Cardiac muscle cell (in vitro differentiated cells and primary cell): ENCODE measurements at places on chromosomes 2 and 18.

DNA sequence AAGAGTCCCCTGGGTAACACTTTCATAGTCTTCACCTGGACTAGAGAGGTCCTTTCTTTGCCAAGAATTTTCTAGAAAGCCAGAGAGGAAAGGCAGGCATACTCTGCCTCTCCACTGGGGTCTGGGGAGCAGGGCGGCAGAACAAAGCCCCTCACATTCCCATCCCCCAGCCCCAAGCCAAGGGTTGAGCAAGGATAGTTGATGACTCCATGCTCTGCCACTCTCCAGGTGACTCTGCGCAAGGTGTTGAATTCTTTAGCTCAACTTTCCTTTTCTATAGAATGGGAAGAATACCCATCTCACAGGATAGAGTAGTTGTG is 2.9 kb upstream of the GDF7 start:
- DNase-seq = no peak

- no peak for DNase-seq
These were observed 407.6 kb upstream of the HS6ST1 start for GRCh38 chr2:128726236-128726635.

- DNase-seq = no peak
These were observed 574.1 kb upstream of the ID2 start for GRCh38 chr2:8107621-8108378.

DNA sequence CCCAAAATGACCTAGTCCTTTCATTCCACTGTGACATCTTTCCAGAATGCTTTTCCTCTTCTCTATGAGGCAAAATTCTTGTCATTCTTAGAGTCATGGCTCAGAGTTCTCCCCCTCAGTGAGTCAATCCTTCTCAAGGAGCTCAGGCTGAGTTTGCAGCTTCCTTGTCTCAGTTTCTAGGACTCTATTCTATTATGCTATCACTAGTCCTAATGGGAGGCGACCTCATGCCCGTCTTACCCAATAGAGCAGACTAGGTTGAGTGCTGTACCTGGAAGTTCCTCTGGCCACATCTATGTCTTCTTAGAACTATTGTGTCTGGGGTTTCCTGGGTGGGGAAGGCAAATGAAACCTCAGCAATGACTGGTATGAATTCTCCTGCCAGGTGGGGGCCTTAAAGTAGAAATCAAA is 51.5 kb downstream of the HAUS1 start:
- no peak for DNase-seq

GRCh38 chr2:54673501-54673998 is 49.9 kb upstream of the EML6 start:
- peak; percentile 88 for DNase-seq

DNA sequence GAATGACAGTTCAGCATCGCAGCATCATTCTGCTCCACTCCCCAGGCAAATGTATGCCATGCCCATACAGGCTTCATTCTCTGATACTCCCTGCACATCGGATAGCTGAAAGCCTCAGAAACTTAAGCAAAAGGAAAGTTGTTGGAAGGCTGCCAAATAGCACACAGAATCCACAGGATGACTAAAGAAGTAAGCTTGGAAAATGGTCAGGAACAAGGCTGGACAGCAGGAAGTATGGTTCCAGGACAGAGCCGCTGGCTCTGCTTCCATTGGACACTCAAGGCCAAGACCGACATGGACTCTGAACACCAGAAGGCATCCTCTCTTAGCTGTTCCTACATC is 256.5 kb downstream of the CDH20 start:
- peak; percentile 90 for DNase-seq

GRCh38 chr2:112129060-112129459 is 9.1 kb upstream of the FBLN7 start:
- DNase-seq = no peak

- DNase-seq = no peak
These were observed 300.2 kb downstream of the LPIN1 start for GRCh38 chr2:12046641-12047040.

DNA sequence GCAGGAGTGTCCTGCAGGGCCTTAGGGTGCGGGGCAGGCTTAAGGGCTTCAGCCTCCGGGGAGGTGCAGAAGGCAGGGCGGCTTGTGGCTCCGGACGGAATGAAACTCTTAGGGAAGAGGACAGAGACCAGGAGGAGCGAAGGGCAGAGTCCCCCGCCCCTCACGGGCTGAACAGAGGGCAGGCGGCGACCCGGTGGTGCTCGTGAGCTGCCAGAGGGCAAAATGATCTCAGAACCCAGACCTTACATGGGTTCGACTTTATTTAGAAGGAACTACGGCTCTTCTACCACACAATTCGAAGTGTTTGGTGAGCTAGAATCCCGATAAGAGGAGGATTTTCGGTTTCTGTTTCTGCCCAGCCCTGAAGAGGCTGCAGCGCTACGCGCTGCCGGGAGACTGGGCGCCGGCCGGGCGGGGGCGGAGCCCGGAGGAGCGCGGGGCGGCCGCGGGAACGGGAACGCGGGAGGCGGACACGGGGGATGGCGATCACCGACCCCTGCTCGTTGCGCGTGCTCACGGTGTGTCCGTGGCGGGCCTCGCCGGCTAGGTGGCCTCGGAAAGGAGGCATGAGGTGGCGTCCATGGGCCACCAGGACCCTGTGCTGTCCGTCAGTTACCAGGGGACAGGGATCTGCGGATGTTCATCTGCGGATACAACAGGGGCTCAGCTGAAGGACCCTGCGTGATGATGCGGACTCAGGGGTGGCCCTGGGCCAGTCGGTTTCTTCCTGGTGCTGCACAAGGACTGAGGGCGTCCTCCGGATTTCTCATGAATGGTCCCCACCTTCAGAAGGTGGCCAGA is 4.2 kb upstream of the SP100 start:
- peak; percentile 53 for DNase-seq

DNA sequence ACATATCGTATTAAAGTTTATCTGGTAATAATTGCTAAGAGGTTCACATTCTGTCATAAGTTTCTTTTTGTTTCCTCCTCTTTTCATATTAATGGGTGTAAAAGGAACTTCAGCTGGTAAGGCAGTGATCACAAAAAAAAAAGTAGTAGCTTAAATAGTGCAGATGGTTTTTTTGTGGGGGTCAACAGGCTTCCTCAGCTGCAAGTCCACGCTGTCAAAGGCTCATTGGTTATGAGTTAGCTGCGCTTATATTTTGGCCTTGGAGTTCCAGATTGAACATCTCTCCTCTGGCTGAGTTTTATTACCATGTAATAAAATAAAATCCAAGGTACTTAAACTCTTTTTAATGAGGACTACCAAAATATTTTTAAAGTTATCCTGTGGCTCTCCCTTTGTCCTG is 277.0 kb upstream of the ZEB2 start:
- DNase-seq = no peak

DNA sequence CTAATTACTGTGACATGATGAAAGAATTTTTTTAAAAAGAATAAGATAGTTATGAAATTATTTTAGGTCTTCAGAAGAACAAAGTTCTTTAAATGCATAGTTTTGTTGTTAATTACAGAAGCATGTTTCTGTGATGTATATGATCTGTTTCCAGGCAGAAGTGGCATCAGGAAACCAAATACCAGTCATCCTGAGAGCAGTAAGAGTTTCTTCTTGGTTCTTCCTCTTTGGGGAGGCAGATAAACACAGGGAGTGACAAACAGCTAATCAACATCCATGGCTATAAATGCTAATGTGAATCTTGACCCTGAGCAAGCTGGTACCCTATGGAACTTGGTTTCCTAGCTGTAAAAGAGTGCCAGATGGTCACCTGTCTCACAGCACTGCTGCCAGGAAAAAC is 29.2 kb downstream of the WIPF1 start:
- no peak for DNase-seq

DNA sequence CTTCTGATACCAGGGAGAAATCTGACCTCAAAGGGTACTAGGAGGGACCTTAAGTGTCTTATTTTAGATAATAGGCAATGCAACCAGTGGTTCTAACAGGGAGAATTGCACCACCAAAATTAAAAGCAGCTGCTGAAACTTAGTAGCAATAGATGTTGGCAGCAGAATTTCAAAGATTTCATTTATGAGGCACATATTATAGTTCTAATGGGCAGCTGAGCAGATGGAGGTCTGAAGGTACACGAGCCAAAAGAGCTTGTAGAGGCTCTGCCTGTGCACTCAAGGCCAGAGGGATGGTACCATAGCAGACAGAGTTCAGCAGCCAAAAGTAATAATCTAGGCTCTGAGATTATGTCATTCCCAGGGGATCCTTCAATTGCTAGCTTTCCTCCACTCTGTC is 87.3 kb upstream of the NCKAP5 start:
- DNase-seq = no peak

DNA sequence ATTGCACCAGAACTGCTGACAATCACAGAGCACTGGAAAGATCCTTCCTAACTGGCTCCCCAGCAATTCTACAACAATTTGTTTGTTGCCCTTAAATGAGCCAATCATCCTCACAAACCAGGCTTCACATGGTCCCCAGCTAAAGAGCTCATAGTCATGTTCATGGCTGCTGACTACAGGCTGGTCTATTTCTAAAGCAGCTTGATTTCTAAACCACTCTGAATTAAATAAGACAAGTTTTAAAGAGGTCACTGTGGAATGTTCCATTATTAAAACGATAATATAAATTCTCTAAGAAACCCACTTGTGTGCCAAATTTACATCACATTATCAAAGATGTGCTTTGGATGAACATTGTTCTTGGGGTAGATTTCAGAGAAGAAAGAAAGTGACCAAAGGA is 110.7 kb downstream of the COPS8 start:
- no peak for DNase-seq

GRCh38 chr2:191153716-191154115 is 2.9 kb upstream of the STAT4 start:
- no peak for DNase-seq

DNA sequence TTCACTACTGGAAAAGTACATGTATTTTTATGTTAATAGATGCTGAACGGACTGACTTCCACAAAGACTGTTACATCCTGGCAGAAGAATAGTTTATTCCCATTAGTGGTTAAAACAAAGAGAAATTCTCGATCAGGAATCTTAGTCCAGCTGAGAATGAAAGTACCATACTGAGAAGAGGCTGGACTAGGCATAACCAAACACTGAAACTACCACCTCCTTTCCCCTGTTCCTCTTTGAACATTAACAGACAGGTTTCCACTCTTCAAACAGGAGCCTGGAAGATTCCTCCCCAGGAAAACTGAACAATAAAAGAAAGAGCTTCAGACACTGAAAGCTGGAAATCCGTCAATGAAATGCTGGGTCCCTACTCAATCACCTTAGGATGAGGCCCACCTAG is 25.8 kb downstream of the LDAH start:
- no peak for DNase-seq

DNA sequence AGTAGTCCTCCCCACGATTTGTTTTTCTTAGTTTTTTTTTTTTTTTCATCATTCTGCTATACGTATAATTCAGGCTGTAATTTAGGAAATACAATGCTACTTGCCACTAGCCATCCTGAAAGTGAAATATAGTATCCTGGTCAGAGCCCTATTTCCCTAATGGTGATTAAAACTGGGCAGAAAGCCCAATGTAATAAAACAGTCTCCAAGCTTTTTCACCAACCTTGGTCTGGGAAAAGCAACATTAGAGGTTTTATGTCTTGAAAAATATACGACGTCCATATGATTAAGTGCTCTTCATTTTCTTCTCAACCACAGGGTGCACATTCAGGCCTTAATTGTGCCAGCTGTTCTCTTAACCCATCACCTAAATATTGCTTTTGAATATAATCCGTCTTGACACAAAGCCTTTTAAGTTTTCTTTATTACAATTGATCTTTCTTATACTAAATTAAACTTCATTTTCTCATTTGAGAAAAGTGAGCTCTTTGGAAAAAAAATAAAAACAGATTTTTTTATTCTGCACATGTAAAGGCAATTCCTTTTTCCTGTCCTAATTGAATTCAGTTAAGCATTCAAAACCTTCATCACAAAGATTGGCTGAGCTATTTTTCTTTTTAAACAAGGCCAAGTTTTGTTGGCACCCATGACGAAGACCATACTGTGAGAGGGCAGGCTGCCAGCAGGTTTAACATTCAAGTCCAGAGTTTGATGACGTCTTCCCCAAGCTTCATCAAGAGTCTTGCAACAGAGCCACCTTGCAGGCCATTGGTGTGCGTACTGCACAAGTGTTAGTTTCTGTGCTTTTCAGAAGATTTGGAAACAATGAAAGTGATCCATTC is 52.7 kb downstream of the MAP2 start:
- peak; percentile 96 for DNase-seq

- DNase-seq = no peak
These were observed 20.8 kb downstream of the CCL20 start for GRCh38 chr2:227834423-227834822.

DNA sequence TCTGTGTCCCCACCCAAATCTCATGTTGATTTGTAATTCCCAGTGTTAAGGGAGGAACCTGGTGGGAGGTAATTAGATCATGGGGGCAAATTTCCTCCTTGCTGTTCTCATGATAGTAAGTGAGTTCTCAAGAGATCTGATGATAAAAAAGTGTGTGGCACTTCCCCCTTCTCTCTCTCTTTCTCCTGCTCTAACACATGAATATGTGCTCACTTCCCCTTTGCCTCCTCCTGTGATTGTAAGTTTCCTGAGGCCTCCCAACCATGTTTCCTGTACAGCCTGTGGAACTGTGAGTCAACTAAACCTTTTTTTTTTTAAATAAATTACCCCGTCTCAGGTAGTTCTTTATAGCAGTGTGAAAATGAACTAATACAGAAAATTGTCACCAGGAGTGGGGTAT is 380.0 kb downstream of the MEIS1 start:
- no peak for DNase-seq

- DNase-seq = no peak
These were observed 54.7 kb downstream of the DTNB start for GRCh38 chr2:25618676-25619075.
